Fibroblast of the aortic adventitia (primary cell): ENCODE measurements at places on chromosomes 12 and 14.

GRCh38 chr12:50066402-50066801 is 9.0 kb downstream of the ASIC1 start:
- peak; percentile 61 for DNase-seq

GRCh38 chr12:107510211-107510610 is 175.4 kb upstream of the PWP1 start:
- DNase-seq, result no peak

GRCh38 chr14:78358591-78358990 is 188.4 kb downstream of the NRXN3 start:
- no peak for DNase-seq

- DNase-seq, result peak; percentile 27
Measured at GRCh38 chr12:89789862-89790261, 81.2 kb upstream of the ATP2B1 start.

DNA sequence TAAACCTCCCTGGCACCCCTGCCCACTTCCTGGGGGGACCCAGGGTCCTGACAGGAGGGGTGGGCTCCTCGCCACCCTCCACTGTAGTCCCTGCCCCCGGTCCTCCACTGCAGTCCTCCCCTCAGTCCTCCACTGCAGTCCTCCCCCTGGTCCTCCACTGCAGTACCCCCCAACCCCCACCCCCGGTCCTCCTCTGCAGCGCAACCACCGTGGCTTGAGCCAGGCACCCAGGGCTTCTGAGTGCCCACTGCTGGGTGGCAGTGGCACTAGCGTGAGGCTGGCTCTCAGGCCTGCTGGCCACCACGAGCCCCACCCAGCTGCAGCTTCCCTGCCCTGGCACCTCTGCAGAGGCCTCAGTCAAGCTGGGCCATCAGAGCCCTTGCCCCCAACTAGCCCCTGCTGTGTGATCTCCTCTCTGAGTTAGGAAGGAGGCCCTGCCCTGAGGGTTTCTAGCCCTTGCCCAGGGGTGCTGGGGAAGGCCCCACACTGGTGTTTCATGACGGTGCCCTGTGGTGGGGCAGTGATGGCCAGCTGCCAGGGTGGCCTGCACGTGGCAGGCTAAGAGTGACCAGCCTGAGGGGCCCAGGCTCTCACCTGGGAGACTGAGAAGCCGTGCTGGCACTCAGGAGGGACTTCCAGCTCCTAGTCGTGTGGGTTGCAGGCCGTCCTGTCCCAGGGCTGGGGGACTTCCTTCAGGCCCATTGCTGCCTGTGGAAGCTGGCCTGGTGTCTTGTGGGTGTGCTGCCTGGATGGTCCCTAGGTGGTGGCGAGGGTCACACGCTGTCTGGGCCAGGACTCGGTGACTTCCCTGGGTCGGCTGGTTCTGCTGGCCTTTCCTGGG is 9.7 kb downstream of the CEP170B start:
- no peak for DNase-seq

DNA sequence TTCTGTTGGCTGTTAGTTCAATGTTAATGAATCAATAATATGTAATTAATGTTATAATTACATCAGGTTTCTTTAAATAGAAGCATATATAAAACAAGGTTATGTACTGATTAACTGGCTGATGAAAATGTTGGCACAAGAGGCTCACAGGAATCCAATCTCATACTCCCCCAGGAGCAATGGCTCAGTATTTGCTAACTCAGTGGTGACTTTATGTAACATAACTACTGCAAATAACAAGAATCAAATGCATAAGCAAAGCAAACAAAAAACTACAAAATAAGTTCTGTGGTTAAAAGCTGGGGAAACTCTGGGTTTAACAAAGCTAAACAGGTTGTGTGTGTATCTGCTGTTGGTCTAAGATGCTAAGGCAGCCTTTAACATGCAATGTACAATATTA is 27.7 kb upstream of the BBS10 start:
- peak; percentile 26 for DNase-seq

DNA sequence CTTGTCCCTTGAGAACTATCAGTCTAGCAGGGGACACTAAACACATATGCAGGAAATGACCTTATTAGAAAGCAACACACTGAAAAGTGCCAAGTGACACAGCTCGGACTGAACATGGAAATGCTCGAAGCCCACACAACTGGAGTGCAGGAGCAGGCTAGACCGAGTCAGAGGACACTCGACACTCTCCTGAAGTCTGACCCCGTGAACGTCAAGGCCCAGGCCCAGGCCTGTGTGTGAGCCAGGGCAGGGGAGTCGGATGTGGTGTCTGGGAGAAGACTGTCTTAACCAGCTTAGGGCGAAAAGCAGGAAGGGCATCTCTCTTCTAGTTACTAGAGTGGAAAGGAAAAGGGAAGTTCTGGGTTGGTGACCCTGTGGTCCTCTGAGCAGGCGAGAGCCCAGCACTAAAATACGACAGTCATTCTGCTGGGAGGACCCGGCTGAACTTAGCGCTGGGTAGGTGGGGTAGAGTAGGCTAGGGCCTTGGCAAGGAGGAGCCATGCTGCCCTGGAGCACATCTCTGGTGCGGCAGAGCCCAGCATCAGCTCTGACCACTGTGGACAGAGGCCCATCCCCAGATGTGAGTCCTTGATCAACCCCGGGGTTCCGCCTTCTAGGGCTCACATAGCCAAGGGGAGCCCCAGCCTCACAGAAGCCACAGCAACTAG is 93.0 kb downstream of the NTF3 start:
- DNase-seq, result no peak

GRCh38 chr12:80226576-80226975 is 127.2 kb downstream of the OTOGL start:
- peak; percentile 45 for DNase-seq

- DNase-seq, result no peak
Measured at GRCh38 chr14:72692696-72693095, 201.2 kb downstream of the DPF3 start.

DNA sequence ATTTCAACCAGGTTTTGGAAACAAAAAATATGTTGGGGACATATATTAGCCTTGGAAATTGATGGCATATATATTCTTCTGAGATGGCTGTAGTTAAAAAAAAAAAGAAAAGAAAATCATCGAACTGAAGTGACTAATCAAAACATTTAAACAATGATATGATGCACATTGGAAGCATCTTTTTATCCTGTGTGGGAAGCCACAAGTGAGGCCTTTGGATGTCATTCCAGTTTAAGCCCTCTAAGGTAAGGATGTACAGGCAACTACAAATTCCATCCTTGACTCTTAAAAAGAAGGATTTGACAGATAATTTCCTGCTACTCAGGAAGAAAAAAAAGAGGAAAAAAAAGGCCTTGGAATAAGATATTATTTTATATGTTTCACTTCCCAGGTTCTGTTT is 9.6 kb upstream of the PTPRB start:
- peak; percentile 48 for DNase-seq

- DNase-seq, result no peak
Measured at GRCh38 chr14:61255968-61256367, 25.2 kb downstream of the TMEM30B start.

- DNase-seq, result no peak
Measured at GRCh38 chr14:90060965-90061684, 669 bp upstream of the KCNK13 start.
